Inflammatory macrophage treated with lipopolysaccharide for 4 hours (primary cell): ENCODE measurements at places on chromosomes 16 and 17.
A peak's percentile ranks its signal among the peaks of the same experiment; 100 is the strongest.

DNA sequence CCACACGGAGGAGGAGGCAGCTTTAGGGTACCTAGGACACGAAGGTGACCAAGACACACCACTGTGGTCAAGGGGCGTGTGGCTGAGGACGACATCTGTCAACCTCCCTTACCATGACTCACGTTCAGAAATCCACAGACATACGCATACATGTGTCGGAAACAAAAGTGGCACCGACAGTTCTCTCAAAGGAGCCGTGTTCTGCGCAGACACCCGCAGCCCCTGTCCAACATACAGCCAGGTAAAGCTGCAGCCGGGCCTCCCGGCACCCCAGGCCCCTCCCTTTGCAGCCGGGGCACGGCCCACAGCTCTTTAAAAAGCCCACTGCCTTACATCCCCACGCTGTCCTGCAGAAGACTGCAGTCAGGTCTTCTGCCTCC lies 40.5 kb upstream of the KLHDC4 start:
- no peak for DNase-seq

- peak; percentile 94 for DNase-seq
These were observed 19.9 kb downstream of the CEP295NL start for GRCh38 chr17:78883089-78883532.

GRCh38 chr16:50712560-50712898 lies 19.1 kb downstream of the NOD2 start:
- peak; percentile 43 for DNase-seq

- DNase-seq = no peak
These were observed 26.4 kb downstream of the CFAP20 start for GRCh38 chr16:58102665-58103392.

- peak; percentile 69 for DNase-seq
These were observed 12.0 kb upstream of the MEOX1 start for GRCh38 chr17:43673516-43674323.

DNA sequence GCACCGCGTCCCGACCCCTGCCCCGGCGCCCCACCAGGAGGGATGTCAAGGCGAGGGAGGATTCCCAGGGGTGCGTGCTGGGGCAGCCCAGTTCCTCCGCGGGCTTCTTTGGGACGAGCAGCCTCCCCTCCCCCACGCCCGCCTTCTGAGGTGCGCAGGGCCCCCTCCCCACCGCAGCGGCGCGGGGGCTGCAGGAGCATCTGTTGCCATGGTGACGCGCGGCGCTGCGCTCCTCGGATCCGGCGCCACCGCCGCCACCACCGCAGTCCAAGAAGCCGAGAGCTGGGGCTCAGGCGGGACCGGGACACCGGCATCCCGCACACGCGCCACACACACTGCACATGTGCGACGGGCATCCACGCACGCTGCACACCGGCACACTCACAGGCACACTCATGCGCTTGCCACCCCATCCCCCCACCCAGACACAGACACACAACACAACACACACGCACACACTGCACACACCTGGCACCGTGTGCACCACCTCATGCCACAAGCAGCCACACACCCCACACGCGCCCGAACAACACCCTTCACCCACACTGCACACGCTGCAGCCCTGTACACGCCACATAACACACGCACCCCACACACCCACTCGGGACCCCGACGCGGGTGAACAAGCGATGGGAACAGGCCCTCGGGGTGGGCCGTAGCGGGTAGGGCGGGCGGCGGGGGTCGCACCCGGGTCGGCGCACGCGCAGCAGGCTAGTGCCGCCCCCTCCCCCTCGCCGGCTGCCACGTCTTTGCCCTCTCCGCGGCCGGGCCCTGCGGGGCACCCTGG lies 17.0 kb downstream of the ENPP7 start:
- DNase-seq = no peak

DNA sequence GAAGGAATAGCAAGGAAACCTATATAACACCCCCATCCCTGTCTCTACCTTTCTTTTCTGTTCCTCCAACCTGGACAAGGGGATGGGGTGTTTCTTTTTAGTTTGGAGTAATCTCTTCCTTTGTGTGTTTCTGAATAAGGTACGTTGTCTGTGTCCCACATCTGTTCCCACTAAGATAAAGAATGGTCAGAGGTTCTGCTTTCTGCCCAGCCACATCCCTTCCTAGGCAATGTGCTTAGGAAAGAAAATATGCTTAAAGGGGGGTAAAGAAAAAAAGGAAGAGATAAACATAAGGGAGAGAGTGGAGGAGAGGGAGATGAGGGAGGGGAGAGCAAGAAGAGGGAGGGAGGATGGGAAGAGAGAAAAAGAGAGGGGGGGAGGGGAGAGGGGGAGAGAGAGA lies 35.1 kb downstream of the SLC6A2 start:
- DNase-seq = no peak

GRCh38 chr17:1490643-1491442 lies 1.6 kb downstream of the MYO1C start:
- peak; percentile 31 for DNase-seq

DNA sequence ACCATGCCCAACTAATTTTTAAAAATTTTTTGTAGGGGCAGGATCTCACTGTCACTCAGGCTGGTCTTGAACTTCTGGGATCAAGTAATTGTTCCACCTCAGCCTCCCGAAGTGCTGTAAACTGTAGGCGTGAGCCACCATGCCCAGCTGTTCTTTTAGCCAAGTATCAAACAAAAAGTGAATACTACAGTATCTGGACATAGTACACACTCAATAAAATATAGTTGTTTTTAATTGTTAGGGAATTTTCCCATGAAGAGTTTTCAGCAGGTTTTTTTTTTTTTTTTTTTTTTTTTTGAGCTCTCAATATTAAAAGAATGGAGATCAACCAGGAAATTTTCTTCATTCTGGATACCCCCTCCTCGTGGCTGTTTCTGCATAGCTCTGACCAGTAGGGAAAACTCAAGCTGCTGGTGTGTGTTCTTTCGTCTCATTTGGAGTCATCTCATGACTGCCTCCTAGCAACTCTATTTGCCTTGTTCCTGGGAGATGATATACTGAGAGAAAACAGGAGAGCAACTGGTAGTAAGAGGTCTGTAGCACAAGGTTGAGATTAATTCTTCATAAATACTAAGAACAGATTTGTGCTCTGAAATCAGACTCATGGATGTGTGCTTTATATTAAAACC lies 16.5 kb upstream of the PHAF1 start:
- DNase-seq = no peak

- DNase-seq = no peak
These were observed 1.7 kb downstream of the CLEC19A start for GRCh38 chr16:19287241-19287640.

DNA sequence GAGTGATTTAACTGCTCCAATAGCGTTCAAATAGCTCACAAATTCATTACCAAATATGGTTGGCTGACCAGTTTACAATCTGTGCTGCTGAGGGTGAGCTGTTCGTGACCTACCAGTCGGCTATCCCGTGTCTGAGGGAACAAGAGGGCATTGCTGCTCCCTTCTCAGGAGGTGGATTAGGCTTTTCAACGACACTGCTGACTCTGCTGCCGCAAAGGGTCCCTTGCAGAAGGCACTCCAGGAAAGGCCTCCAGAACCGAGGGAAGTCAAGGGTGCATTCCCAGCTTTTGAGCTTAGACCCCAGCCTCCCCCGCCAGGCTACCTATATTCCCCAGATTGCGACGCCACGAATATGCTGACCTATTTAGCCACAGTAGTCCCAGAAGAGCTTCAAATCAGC lies 32.3 kb downstream of the GJC1 start:
- no peak for DNase-seq

DNA sequence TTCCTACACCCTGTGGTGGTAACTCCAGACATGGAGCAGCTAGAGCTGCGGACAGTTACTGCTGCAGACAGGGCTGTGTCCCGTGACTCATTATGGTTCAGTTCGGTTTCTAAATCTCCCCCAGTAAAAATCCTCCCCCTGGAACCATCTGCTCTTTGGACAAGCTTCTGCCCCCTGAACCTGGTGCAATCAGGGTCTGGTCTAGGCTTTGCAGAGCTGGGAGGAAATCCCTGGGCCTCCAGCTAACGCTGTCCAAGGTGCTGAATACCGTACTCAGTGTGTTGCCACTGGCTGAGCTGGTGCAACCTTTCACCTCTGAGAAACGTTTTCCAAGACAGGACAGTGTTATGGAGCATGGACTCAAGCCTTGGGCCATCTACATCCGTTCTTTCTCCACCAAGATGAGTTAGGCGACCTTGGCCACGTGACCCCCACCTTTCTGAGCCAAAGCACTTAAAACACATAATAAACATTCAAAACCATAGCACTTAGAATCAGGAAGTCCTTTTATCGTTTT lies 142.0 kb downstream of the CPPED1 start:
- no peak for DNase-seq

GRCh38 chr17:56870081-56870651 lies 36.2 kb downstream of the DGKE start:
- DNase-seq = peak; percentile 87

- DNase-seq = no peak
These were observed 26.4 kb downstream of the GOSR1 start for GRCh38 chr17:30503558-30503957.

DNA sequence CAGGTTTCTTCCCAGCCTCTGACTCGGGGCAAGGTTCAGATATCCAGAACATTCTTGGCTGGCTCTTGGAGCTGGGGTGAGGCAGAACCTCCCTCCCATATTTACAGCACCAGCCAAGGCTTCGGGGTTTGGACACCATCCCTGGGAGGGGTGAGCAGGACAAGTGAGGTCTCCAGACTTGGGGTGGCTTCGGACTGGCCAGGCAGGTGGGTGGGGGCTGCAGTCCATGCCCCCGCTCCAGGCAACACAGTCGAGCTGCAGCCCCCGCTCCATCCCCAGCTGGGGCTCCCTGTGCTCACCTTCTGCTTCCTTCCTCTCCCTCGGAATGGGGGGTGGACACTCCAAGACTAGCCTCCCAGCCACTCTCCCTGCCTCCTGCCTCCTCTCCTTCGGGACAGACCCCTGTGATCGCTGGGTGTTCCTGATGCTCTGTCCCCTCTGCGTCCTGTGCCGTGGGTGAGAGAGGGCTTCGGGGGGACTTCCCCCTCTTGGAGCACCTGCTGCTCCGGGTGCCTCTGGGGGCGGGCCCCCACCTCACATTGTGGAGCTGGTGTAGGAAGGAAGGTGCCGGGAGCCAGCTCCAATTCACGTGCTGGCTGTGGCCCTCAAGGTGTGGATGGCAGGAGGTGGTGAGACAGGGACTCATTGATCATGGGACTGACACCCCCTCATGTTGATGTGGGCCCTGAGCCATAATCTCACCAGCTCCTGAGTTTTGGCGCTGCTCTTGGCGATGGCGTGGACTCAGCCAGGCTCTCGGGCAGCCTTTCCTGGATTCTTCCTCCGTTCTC lies 189.2 kb downstream of the SEC14L1 start:
- DNase-seq = no peak

DNA sequence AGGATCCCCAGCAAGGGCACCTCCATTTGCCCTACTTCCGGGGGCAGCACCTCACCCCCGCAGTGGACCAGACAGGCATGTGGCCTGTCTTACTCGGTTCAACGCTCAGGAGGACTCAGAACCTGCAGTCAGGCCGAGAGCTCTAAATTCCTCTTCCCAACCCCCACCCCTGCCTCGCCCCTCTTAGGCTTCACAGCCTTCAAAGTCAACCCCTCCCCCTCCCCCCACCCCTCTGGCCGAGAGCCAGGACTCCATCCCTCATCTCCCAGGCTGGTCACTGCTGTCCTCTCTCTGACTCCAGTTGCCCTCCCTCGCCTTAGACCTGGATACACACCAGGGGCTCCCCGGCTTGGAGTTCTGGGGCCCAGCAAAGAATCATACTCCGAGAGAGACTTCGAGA lies 8.1 kb upstream of the HS3ST6 start:
- no peak for DNase-seq

- DNase-seq = no peak
These were observed 5.3 kb upstream of the FOXN1 start for GRCh38 chr17:28500712-28501379.

DNA sequence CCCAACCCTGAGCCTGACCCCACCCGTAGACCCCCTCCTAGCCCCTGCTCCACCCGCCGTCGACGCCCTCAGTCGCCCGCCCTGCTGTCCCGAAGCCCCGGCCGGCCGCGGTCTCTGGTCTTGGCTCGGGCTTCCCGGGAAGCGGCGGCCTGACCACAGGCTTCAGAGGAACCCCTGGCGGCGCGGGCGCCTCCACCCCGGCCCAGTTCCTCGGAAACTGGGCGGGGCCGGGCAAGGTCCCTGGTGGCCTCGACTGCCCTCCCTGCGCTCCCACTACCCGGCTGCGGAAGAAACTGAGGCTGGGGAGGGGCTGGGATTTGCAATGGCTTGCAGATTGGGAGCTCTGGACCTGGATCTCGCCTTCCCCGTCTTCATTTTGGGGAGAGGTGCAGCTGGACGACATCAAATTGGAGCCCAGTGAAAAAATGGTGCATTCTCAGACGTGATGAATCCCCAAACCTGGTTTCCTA lies 692 bp upstream of the SOCS1 start:
- DNase-seq = peak; percentile 71

GRCh38 chr17:30207655-30208054 lies 27.8 kb downstream of the SLC6A4 start:
- no peak for DNase-seq

- DNase-seq = no peak
These were observed 110.4 kb downstream of the MAP2K6 start for GRCh38 chr17:69524854-69525253.

DNA sequence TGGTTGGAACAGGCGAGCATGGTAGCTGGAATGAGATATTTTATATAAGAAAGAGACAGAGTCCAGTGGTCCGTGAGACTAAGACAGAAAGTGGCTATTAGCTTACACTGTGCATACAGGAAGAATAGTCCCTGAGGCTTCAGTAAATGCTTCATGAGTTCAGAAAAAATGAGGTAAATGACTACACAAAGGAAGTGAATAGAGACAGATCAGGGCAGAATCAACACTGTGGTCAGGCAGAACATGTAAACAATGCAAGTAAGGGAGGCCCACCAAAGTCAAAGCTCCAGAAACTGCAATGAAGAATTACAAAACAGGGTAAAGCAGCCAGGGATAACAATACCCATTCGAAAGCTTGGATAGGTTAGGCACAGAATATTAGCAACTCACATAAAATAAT lies 4.8 kb downstream of the ABCA10 start:
- DNase-seq = no peak

GRCh38 chr17:53979991-53980390 lies 157.3 kb downstream of the KIF2B start:
- no peak for DNase-seq

DNA sequence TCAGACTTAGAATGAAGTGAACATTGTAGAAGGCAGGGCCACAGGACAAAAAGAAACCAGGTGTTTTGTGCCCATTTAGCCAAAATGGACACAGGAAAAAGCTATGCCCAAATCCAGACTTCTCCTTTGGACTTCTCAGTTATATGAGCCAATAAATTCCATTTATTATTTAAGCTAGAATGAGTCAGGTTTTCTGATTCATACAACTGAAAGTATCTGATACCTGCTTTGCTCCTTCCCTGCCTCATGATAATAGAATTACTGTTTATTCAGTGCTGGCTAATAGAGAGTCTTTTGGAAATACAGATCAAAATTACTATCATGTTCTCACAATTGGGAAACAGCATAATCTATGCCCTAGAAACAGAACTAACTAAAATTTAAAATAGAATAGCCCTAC lies 8.7 kb upstream of the CPD start:
- no peak for DNase-seq
